ENCODE measurements at places on chromosomes 3 and 15.

DNA sequence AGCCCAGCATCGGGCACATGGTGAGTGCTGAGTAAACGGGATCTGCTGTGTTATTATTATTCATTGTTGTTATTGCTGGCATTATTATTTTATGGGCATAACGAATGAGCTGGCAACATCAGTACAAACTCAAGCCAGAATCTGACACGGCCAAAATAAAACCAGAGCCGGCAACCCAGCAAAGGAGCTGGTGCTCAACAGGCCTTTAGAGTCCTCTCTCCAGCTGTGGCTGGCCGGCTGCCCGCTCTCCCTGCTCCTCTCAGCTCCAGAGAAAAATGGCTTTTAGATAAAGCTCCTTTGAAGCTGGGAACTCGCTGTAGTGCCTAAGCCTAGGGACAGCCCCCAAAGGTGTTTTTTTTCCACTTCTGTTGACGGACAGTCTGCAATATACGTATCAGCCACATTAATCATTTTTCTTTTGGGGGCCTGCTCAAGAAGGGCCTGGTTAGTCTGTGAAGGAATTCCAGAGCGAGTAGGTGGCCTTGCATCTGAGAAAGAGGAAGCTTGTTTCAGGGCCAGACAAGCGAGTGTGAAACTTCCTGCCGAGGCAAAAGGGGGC is 193.9 kb upstream of the UBE2E1 start:
- H3K4me3 ChIP-seq: no peak overlapping the region
- H3K4me1 ChIP-seq: peaks cover 3% of the 10 kb centered on the region
- H3K27me3 ChIP-seq: no peaks in the 10 kb centered on the region
- no peaks in the 10 kb centered on the region for H3K36me3 ChIP-seq

- peak; percentile 90 for DNase-seq
- H3K4me3 ChIP-seq: no peak overlapping the region
- H3K4me1 ChIP-seq: peaks cover 4% of the 10 kb centered on the region
Measured at GRCh38 chr3:149339931-149340309, 6.5 kb upstream of the TM4SF18 start.

DNA sequence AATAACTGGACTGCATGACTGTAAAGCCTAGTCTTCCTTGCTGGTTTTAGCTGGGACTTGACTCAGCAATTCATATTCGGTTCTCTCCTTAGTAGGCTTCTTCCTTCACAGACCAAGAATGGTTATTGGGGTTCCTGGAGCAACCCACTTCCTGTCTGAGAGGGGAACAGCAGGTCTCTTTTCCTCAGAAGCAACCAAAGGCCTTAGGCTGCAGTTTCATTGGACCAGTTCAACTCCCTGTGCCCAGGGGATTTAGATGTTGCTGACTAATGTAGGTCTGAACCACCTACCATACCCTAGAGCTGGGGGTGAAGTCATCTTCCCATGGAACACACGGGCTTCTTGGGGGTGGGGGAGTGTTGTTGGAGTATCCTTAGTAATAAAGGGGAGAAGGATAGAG is 84.0 kb upstream of the SKOR1 start:
- no peaks in the 10 kb centered on the region for H3K36me3 ChIP-seq
- no peaks in the 10 kb centered on the region for H3K27me3 ChIP-seq
- no peak for DNase-seq
- no peak overlapping the region for H3K4me3 ChIP-seq
- no peak overlapping the region for H3K27ac ChIP-seq

- no peak overlapping the region for H3K4me3 ChIP-seq
- H3K27ac ChIP-seq: no peak overlapping the region
- no peaks in the 10 kb centered on the region for H3K27me3 ChIP-seq
- DNase-seq: no peak
Measured at GRCh38 chr3:138068046-138068445, 47.4 kb downstream of the DZIP1L start.

- no peaks in the 10 kb centered on the region for H3K4me1 ChIP-seq
- no peak overlapping the region for H3K27ac ChIP-seq
- no peak overlapping the region for H3K4me3 ChIP-seq
- no peaks in the 10 kb centered on the region for H3K36me3 ChIP-seq
Measured at GRCh38 chr3:55903680-55904079, 416.6 kb upstream of the WNT5A start.

DNA sequence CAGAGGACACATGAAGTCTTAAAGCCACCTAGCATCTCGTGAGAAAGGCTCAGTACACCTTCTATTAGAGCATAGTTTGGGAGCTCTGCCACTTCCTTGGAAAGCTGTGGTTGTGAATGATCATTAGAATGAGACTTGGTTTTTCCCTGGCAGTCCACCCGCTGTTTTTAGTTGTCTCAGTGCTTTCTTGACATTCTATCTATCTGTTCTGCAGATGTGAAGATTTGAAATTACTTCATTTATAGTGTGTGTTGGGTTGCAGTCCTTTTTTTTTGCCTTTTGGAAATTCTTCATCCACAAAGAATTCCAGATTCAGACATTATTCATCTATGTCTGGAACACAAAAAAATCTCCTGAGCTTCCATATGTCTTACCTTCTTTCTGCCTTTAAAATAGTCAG is 23.7 kb downstream of the PPP2R3A start:
- H3K27ac ChIP-seq: no peak overlapping the region
- no peak for DNase-seq
- H3K36me3 ChIP-seq: no peaks in the 10 kb centered on the region

DNA sequence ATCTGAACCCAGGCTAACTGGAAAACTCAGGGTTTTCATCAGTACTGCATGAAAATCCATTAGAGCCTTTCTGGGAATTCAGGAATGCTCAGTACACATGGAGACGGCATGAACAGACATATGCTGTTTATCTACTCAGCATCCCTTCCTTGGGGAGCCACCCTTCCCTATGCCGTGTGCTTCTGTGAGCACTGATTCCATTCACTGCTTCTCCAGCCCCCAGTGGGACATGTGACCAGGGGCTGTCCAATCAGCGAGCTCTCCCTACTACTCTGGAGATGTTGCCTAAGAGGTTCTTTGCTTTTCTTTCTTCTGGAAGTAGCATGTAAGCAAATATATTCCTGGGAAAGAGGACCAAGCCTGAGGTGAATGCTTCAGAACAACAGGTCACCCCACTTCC is 5.6 kb upstream of the PCOLCE2 start:
- no peak overlapping the region for H3K27ac ChIP-seq
- H3K4me3 ChIP-seq: no peak overlapping the region
- DNase-seq: no peak
- H3K4me1 ChIP-seq: no peaks in the 10 kb centered on the region
- peaks cover 10% of the 10 kb centered on the region for H3K27me3 ChIP-seq
- no peaks in the 10 kb centered on the region for H3K36me3 ChIP-seq

DNA sequence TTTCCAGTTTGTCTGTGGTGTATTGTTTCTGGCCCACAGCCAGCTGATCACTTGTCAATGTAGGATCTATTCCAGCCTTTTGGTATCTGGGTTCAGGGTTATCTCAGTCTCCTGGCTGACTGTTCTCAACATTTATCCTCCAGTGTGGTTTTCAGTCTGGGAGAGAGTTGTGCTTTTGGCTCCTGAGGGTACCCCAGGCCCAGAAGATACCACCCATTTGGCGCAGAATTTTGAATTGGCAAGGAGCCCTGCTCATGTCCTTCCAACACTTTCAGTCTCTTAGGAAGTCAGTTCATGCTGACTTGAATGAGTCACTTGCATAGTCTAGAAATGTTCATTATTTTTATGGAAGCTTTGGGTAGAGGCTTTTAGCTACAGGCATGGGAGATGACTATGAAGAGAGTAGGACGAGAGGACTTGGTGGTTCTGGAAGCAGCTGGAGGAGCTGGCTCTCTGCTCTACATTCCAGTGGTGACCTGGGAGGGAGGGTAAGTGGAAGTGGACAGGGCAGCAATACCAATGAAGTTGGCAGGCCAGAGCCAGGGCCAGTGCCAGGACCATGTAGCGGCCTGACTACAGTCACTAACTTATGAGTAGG is 7.2 kb downstream of the POLR2H start:
- H3K36me3 ChIP-seq: peaks cover 49% of the 10 kb centered on the region
- H3K4me1 ChIP-seq: peaks cover 7% of the 10 kb centered on the region
- DNase-seq: no peak
- H3K27ac ChIP-seq: no peak overlapping the region

DNA sequence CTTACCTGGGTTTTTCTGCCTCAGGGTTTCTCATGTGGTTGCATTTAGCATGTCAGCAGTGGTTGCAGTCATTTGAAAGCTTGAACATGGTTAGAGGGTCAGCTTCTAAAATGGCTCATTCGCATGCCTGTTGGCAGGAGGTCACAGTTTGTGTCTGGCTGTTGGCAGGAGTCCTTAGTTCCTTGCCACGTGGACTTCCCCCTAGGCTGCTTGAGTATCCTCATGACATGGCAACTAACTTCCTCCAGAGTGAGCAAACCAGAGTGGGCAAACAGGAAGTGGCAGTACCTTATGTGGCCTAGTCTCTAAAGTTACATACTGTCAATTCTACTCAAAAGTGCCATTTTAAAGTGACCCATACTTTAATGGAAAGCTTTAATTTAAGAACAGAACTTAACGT is 3.4 kb upstream of the UNC13C start:
- H3K36me3 ChIP-seq: no peaks in the 10 kb centered on the region
- peaks cover 21% of the 10 kb centered on the region for H3K27me3 ChIP-seq
- no peak overlapping the region for H3K4me3 ChIP-seq
- no peak overlapping the region for H3K27ac ChIP-seq
- H3K4me1 ChIP-seq: peaks cover 4% of the 10 kb centered on the region

- H3K36me3 ChIP-seq: no peaks in the 10 kb centered on the region
- no peak overlapping the region for H3K4me3 ChIP-seq
- H3K27me3 ChIP-seq: no peaks in the 10 kb centered on the region
Measured at GRCh38 chr3:107458871-107459270, 63.9 kb upstream of the BBX start.

- H3K27me3 ChIP-seq: no peaks in the 10 kb centered on the region
- no peaks in the 10 kb centered on the region for H3K36me3 ChIP-seq
- H3K4me1 ChIP-seq: peaks cover 3% of the 10 kb centered on the region
- H3K4me3 ChIP-seq: no peak overlapping the region
- no peak overlapping the region for H3K27ac ChIP-seq
Measured at GRCh38 chr3:131786386-131786785, 248.4 kb downstream of the CPNE4 start.

- H3K36me3 ChIP-seq: peaks cover 5% of the 10 kb centered on the region
- no peaks in the 10 kb centered on the region for H3K27me3 ChIP-seq
- DNase-seq: no peak
- no peak overlapping the region for H3K4me3 ChIP-seq
- no peaks in the 10 kb centered on the region for H3K4me1 ChIP-seq
Measured at GRCh38 chr15:72037321-72037720, 80.6 kb downstream of the MYO9A start.

DNA sequence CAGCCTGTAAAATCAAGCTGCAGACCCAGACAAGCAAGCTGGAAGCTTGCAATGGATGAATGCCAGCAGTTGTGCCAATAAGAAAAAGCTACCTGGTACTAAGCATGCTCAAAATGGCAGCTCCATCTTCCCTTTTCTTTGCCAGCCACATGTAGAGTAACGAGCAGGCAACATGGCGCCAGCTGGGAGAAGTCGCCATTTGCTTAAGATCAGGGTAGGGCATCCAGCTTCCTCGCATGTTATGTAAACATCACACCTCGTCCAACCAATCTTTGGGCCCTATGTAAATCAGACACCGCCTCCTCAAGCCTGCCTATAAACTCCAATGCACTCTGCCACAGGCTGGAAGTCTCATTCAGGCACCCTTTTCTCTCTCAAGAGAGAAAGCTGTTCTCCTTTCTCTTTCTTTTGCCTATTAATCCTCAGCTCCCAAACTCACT is 973.9 kb downstream of the FHIT start:
- no peaks in the 10 kb centered on the region for H3K36me3 ChIP-seq
- peak; percentile 45 for DNase-seq
- no peaks in the 10 kb centered on the region for H3K27me3 ChIP-seq
- no peak overlapping the region for H3K27ac ChIP-seq
- H3K4me3 ChIP-seq: no peak overlapping the region

DNA sequence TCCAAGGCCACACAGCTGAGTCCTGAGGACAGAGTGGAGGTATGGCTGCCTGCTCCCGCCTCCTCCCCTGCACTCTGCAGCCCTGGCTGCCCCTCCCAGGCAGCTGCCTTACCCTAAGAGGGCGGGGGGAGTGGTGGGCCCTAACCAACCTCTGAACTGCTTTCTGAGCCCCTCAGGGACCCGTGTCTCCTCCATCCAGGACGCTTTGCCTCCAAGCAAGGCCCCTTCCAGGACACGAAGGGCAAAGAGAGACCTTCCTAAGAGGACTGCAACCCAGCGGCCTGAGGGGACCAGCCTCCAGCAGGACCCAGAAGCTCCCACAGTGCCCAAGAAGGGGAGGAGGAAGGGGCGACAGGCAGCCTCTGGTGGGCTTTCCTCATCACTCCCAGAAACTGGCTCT is 7.6 kb downstream of the NEIL1 start:
- peak overlapping the region; percentile 24 for H3K27ac ChIP-seq
- H3K36me3 ChIP-seq: peaks cover 13% of the 10 kb centered on the region
- no peaks in the 10 kb centered on the region for H3K27me3 ChIP-seq

- H3K27ac ChIP-seq: no peak overlapping the region
- no peak overlapping the region for H3K4me3 ChIP-seq
- peaks cover 5% of the 10 kb centered on the region for H3K4me1 ChIP-seq
- H3K36me3 ChIP-seq: peaks cover 51% of the 10 kb centered on the region
- no peak for DNase-seq
Measured at GRCh38 chr15:40003116-40003916, 35.7 kb downstream of the SRP14 start.

DNA sequence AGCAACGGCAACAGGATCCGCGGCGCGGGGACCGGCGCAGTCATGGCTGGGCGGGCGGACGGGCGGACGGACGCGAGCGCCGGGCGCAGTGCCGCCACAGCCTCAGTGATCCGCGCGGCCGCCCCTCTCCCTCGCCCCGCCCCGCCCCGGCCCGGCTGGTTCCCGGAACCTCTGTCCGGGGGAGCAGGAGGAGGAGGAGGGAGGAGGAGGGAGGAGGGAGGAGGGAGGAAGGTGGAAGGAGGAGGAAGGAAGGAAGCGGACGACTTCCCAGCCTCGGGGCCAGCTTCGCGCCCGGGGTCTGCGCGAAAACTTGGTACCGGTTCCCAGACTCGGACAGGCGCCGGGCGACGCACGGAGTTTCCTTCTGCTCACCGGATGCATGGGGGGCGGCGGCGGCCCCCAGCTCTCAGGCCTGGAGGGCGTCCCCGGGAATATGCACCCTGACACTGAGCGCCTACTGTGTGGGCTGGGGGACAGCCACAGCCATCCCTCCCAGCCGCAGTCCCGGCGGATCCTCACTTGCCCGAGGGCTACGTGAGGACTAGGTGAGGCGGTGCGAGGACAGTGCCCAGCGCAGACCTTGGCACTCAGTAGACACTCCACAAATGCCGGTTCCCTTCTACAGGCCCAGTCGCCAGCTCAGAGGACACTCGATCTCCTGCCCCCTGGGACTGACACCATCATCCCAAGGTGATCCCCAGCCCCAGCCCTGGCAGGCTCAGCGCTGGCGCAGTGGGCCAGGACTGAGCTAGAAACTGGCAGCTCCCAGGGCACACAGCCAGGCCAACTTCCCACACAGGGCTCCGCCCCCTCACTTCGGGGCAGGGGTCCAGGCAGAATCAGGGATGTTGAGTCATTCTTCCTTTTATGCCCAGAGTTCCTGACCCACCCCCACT is at the start of gene SHISA5:
TSS of gene SHISA5 (minus strand) at position 124 of the 896 bp plus-strand sequence. CDS start at position 44, 80 bp downstream.
- peaks cover 7% of the 10 kb centered on the region for H3K36me3 ChIP-seq
- H3K27ac ChIP-seq: peak within 1 kb of the TSS; percentile 32
- DNase-seq: peak; percentile 83
- H3K4me3 ChIP-seq: peak within 1 kb of the TSS; percentile 88
